ENCODE measurements at places on chromosomes 3 and 15. TPM values are rescaled to one million over a fixed set of nuclear protein-coding genes. Genes with fewer than 3 reads are reported as not detected.

DNA sequence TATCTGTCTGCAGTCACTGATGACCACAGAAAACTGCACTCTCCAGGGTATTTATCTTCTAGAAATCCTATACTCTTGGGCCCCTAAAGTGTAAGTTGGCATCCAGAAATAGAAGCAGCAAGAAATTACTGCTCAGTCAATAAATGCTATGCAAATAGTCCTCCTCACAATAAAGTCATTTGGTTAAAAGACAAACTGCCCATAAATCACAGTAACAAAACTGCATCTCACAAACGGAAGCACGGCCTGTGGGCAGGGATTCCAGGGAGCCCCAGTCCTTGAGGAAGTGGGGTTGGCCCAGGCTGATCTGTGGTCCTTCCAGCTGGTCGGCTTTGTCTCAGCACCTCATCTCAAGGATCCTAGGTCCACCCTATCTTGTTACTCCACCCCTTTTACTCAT, 29.7 kb upstream of the SPATA12 start:
- DNase-seq, result no peak

DNA sequence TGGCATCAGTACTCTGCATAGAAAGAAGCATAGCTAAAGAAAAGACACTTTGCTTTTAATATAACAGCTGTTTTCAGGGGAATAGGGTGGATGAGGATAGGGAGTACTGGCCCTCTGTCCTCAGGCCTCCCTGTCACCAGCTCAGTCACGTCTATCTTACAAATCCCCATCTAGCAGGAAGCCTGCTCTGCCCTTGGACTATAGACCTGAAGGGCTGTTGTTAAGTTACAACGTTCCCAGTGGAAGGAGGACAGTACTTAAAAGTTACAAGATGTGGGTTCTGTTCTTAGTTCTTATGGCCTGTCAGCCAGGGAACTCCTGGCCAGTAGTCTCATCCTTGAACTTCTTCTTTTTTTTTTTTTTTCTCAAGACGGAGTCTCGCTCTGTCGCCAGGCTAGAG, 70.5 kb downstream of the RPL39L start:
- peaks cover 30% of the 10 kb centered on the region for H3K36me3 ChIP-seq
- no peak overlapping the region for H3K27ac ChIP-seq
- no peak overlapping the region for H3K4me3 ChIP-seq
- no peaks in the 10 kb centered on the region for H3K27me3 ChIP-seq

PRR20G gene
- total RNA-seq, result not detected

DNA sequence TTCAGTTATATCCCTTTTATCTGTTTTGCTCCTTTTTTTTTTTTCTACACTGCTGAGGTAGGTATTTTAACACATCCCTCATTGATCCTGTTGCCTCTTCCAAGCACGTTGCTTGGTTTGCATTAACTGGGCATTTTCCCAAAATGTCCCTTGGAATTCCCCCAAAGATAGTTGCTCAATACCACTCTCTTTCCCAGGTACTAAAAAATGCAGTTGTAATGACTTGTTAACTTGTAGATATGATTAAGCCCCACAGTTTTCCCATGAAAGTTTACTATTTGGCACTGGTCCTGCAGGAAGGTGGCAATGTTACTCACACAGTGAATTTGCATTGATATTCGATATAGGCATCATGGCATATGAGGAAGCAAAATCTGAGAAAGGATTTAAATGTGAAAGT, 67.1 kb downstream of the GRM7 start:
- H3K4me3 ChIP-seq, result no peak overlapping the region
- no peaks in the 10 kb centered on the region for H3K4me1 ChIP-seq
- no peak for DNase-seq
- H3K27me3 ChIP-seq, result no peaks in the 10 kb centered on the region
- no peaks in the 10 kb centered on the region for H3K36me3 ChIP-seq
- no peak overlapping the region for H3K27ac ChIP-seq

- H3K4me3 ChIP-seq, result no peak overlapping the region
Measured at GRCh38 chr3:122952520-122952919, 75.0 kb downstream of the SEMA5B start.

All from ascending aorta (tissue), 2 donors.